ENCODE measurements at places on chromosomes 7 and 10.

- no peak for DNase-seq
Measured at GRCh38 chr10:80611481-80612185, 73.9 kb downstream of the SH2D4B start.

- no peak for DNase-seq
Measured at GRCh38 chr7:30800785-30801252, 29.6 kb downstream of the MINDY4 start.

DNA sequence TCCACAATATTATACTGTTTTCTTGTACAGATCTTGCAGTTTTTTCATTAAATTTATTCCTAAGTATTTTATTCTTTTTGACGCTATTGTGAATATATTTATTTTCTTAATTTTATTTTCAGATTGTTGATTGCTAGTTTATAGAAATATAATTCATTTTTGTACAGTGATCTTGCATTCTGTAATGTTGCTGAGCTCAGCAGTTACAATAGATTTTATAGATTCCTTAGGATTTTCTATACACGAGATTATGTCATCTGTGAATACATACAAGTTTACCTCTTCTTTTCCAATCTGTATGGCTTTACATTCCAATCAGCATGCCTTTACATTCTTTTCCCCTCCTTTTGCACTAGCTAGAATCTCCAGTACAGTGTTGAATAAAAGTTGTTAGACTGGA is 130.0 kb downstream of the C1GALT1 start:
- DNase-seq: no peak

DNA sequence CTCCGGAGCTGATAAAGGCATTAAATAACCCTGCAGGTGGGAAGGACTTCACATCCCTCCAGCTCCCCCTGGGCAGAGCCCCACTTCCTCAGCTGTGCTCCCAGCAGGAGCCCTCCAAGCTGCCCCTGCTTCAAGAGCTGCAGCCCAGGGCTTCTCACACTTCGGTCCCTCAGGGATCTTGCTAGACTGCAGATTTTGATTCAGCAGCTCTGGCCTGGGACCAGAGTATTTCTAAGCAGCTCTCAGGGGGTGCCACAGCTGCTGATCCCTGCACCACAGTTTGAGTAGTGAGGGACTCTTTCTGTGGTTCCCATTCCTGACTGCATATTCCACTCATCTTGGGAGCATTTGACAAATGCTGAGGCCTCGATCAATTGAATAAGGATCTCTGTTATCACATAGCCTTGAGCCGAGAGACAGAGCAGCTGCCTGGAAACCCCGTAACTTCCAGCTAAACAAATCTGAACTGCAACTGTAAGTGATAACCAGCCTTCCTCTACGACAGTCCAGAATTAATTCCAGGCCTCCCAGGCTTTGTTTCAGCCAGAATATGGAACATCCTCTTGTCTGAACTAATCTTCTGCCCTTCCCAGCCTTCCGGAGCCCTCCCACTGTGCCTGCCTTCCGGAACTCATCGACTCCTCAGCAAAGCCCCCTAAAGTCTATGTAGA is 161.4 kb downstream of the CCDC3 start:
- DNase-seq: no peak

DNA sequence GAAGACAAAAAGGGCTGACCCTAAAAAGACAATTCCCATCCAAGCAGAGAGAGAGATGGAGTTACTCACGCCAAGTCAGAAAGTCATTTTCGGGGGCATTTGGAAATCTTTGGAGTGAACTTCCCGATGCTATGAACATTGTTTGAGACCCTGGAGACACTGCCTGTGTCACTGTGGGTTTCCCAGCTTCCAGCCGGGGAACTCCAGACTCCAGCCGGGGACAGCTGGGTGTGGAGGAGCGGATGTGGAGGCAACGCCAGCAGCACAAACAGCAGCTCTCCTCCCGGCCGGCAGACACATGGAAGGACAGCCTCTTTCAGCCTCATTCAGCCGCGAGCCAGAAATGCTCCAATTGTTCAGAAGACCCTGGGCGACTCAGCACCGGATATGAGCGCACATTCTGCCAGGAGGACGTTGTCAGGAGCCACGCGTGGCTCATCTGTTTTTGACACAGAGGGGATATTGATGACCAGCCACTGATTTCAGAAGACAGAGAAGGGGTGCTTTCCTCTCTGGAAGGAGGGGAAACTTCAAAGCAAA is 97.6 kb downstream of the PRPF18 start:
- DNase-seq: no peak

- DNase-seq: no peak
Measured at GRCh38 chr10:71999360-72000072, 35.3 kb downstream of the CHST3 start.

DNA sequence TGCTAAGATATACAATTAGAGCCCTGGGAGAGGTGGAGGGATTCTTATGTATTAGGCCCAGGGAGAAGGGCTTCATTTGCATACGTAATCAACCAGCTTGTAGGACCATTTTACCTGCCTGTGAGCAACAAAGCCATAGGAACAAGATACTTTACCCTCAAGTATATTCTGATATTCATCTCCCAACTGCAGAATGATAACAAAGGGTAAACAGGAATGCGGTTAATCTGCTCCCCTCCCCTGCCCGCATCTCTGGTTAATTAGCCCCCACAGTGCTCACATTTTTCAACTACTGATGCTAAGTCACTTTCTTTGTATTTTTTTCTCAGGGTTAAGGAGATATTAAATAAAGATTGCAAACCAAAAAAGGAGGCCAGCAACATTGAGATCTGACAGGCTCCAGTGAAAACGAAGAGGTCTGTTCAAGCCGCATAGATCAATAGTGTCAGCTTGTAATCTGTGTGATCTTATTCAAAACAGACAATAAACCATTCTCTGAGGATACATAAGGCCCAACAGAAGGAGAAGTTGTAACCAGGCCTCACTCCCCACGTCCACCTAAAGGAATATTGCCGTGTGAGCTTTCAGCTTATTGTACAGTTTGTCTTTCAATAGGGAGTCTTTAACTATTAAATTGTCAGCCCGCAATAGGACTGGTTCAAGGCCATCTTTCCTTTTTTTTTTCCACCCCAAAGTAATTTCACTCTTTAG is 203.4 kb downstream of the RAPGEF5 start:
- no peak for DNase-seq

DNA sequence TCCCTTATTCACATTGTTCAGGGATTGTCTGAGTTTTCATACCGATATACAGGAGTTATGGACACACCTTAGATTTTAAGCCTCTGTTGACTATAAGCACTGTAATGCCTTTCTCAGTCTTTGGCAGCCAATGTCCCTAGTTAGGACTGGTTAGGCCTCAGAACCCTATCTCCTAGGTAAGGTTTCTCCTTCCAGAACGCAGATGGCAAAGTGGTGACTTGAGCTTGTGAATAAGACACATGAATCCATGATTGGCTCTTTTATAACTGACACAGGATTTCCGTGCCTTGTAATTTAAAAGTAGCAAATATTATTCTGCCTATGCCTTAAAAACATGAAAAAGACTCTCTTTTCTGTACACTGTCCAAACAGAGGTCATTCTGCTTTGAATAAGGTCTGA is 12.5 kb upstream of the RNF148 start:
- DNase-seq: no peak

GRCh38 chr7:47428052-47428767 is 153.7 kb downstream of the TNS3 start:
- no peak for DNase-seq

All from activated T-cell treated with anti-CD3 and anti-CD28 coated beads for 48 hours (primary cell).